ENCODE measurements at places on chromosomes 13 and 19. TPM values are rescaled to one million over a fixed set of nuclear protein-coding genes. Genes with fewer than 3 reads are reported as not detected.

DNA sequence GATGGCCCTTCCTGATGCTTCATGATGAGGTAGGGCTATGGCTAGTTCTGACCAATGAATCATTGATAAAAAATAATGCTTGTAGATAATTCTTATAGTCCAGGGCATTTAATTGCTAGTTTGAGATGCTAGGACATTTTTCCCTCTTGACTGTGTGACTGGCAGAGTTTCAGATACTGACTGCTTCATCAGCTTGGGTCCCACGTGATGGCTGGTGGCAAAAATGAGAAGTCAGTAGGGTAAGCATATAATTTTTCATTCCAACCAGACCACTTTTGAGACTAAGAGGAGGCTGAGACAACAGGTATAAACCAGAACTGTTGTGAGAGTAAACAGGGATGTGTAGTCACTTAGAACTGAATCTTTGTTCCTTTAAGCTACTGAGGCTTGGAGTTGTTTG is 183.3 kb downstream of the HS6ST3 start:
- H3K4me1 ChIP-seq = no peaks in the 10 kb centered on the region
- H3K27me3 ChIP-seq = no peaks in the 10 kb centered on the region
- no peak overlapping the region for H3K27ac ChIP-seq
- no peak for DNase-seq

GRCh38 chr19:17766543-17767131 is 15.4 kb downstream of the FCHO1 start:
- H3K27ac ChIP-seq = no peak overlapping the region
- H3K4me1 ChIP-seq = peaks cover 5% of the 10 kb centered on the region
- no peak for DNase-seq
- peaks cover 73% of the 10 kb centered on the region for H3K36me3 ChIP-seq

GRCh38 chr13:79932556-79932955 is 408.4 kb downstream of the SPRY2 start:
- no peaks in the 10 kb centered on the region for H3K36me3 ChIP-seq
- no peak for DNase-seq
- no peaks in the 10 kb centered on the region for H3K27me3 ChIP-seq
- no peak overlapping the region for H3K27ac ChIP-seq
- H3K4me1 ChIP-seq = no peaks in the 10 kb centered on the region

The DDX39A gene
- 244 TPM for total RNA-seq

- H3K27ac ChIP-seq = no peak overlapping the region
- H3K27me3 ChIP-seq = no peaks in the 10 kb centered on the region
- H3K4me1 ChIP-seq = peaks cover 4% of the 10 kb centered on the region
Observed at GRCh38 chr19:49004964-49005614, 11.4 kb downstream of the RUVBL2 start.

DNA sequence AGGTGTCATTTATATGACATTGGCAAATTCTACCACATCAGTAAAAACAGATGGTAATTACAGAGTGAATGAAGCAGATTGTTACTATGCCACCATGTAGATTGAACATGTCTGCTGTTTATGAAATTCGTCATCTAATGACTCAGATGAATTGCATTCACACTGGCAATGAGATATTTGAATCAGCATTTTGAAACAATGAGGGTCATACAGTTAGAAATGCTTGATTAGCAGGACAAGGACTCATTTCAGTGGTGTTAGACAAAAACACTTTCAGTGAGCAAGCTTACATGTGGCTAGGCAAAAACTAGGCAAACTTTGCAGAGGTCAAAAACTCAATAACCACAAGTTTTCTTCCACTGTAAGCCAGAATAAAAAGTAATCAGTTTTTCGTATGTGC is 1165.0 kb downstream of the SLITRK1 start:
- H3K4me3 ChIP-seq = no peak overlapping the region
- no peak for DNase-seq
- no peak overlapping the region for H3K27ac ChIP-seq
- H3K4me1 ChIP-seq = no peaks in the 10 kb centered on the region
- no peaks in the 10 kb centered on the region for H3K36me3 ChIP-seq

DNA sequence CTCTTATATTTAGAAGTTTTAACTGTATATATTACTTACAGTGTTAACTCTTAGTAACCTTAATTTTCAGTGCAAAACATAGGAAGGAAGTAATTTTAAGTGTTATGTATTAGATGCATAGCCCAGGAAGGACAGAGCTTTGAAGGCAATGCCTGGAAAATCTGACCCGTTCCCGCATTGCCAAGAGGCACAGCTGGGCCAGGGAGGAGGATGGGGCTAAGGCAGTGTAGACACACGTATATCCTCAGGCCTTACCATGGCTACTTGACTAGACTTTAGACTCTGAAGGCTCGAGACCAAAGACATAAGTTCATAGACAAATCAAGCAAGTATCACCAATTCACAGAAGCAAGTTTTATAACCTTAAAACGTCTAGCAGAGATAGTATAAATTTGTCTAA is 1944.2 kb downstream of the OLFM4 start:
- no peaks in the 10 kb centered on the region for H3K27me3 ChIP-seq
- no peak overlapping the region for H3K4me3 ChIP-seq
- DNase-seq = no peak
- H3K27ac ChIP-seq = no peak overlapping the region
- no peaks in the 10 kb centered on the region for H3K36me3 ChIP-seq

DNA sequence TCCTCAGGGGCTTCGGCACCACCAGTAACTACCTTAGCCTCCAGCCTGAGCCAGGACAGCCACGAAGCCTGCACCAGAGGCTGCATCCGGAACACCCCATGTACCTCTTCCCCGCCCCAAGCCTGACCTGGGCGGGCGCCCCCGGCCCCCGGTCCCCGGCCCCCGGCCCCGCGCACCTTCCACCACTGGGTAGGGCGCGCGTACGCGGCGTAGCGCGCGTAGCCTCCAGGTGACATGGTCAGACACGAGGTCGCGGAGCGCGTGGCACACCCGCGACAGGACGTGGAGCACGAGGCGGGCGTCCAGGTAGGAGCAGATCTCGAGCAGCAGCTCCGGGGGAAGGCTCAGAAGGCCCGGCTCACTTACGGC is 450 bp downstream of the FBXW9 start:
- DNase-seq = peak; percentile 67
- peak overlapping the region; percentile 82 for H3K4me3 ChIP-seq
- no peaks in the 10 kb centered on the region for H3K27me3 ChIP-seq
- no peaks in the 10 kb centered on the region for H3K4me1 ChIP-seq
- peak overlapping the region; percentile 69 for H3K27ac ChIP-seq

- peaks cover 11% of the 10 kb centered on the region for H3K36me3 ChIP-seq
- no peaks in the 10 kb centered on the region for H3K4me1 ChIP-seq
- peak; percentile 11 for DNase-seq
- no peaks in the 10 kb centered on the region for H3K27me3 ChIP-seq
Observed at GRCh38 chr13:49112782-49113525, 107.2 kb upstream of the MLNR start.

The PLPP2 gene
- 4.4 TPM for total RNA-seq

The ZNF534 gene
- total RNA-seq = 0.29 TPM

DNA sequence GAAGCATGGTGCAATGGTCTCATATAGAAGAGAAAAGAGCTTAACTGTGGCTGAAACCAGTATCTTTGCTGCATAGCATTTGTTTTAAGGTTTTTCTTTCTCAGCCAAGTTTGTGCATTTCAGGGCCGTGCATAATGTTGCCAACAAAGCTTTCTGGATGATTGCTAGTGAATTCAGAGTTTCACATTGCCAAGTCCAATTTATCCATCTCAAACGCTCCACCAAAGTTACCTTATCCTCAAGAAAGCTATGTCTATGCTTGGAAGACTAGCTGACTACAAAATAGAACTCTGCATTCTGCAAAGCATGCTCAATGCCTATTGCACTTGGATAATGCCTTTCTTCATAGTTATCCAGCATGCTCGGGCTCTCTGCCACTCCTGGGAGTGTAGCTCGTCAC is 535.8 kb upstream of the SGCG start:
- no peak overlapping the region for H3K4me3 ChIP-seq
- no peaks in the 10 kb centered on the region for H3K27me3 ChIP-seq
- no peaks in the 10 kb centered on the region for H3K4me1 ChIP-seq
- H3K27ac ChIP-seq = no peak overlapping the region
- H3K36me3 ChIP-seq = no peaks in the 10 kb centered on the region

- no peaks in the 10 kb centered on the region for H3K27me3 ChIP-seq
- no peak overlapping the region for H3K4me3 ChIP-seq
- H3K4me1 ChIP-seq = no peaks in the 10 kb centered on the region
- H3K36me3 ChIP-seq = no peaks in the 10 kb centered on the region
- no peak for DNase-seq
- no peak overlapping the region for H3K27ac ChIP-seq
Observed at GRCh38 chr19:30482956-30483355, 110.8 kb downstream of the ZNF536 start.

GRCh38 chr19:18046059-18046718 is 38.2 kb downstream of the ARRDC2 start:
- H3K27me3 ChIP-seq = peaks cover 4% of the 10 kb centered on the region
- DNase-seq = peak; percentile 38
- H3K4me3 ChIP-seq = no peak overlapping the region
- no peak overlapping the region for H3K27ac ChIP-seq
- H3K4me1 ChIP-seq = peaks cover 11% of the 10 kb centered on the region
- no peaks in the 10 kb centered on the region for H3K36me3 ChIP-seq

- no peaks in the 10 kb centered on the region for H3K4me1 ChIP-seq
- no peaks in the 10 kb centered on the region for H3K27me3 ChIP-seq
- H3K4me3 ChIP-seq = no peak overlapping the region
- H3K27ac ChIP-seq = no peak overlapping the region
Observed at GRCh38 chr13:23749288-23749873, 139.8 kb downstream of the MIPEP start.

DNA sequence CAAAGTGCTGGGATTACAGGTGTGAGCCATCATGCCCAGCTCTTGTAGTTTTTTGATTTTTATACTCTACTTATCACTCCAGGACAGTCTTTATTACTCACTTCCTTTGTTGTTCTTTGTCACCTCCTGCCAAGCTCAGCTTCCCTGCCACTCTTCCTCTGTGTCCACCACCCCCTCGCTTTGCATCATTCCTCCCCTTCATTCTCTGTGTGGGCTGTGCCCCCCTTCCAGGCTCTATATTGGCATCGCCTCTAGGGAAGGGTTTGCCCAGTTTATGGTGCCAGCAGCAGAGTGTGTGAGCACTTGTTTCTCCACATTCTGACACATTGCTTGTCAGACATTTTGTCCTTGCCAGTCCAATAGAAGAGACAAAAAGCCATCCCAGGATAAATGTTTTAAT is 15.1 kb downstream of the ZNF302 start:
- H3K4me3 ChIP-seq = no peak overlapping the region
- H3K27me3 ChIP-seq = no peaks in the 10 kb centered on the region
- H3K4me1 ChIP-seq = no peaks in the 10 kb centered on the region
- no peaks in the 10 kb centered on the region for H3K36me3 ChIP-seq
- no peak overlapping the region for H3K27ac ChIP-seq
- DNase-seq = no peak

GRCh38 chr13:84543962-84544361 is 661.7 kb upstream of the SLITRK1 start:
- H3K27me3 ChIP-seq = no peaks in the 10 kb centered on the region
- no peaks in the 10 kb centered on the region for H3K4me1 ChIP-seq
- no peak overlapping the region for H3K4me3 ChIP-seq
- no peak overlapping the region for H3K27ac ChIP-seq
- DNase-seq = no peak
- H3K36me3 ChIP-seq = no peaks in the 10 kb centered on the region

GRCh38 chr13:29028868-29029267 is 208.7 kb downstream of the MTUS2 start:
- no peaks in the 10 kb centered on the region for H3K36me3 ChIP-seq
- H3K4me3 ChIP-seq = no peak overlapping the region
- no peak overlapping the region for H3K27ac ChIP-seq
- H3K4me1 ChIP-seq = no peaks in the 10 kb centered on the region
- no peaks in the 10 kb centered on the region for H3K27me3 ChIP-seq

GRCh38 chr19:10521461-10522171 is 4.4 kb upstream of the S1PR5 start:
- DNase-seq = no peak
- H3K36me3 ChIP-seq = no peaks in the 10 kb centered on the region
- no peak overlapping the region for H3K4me3 ChIP-seq
- peaks cover 32% of the 10 kb centered on the region for H3K4me1 ChIP-seq
- H3K27me3 ChIP-seq = no peaks in the 10 kb centered on the region

The CATSPERD gene
- not detected for total RNA-seq

- no peaks in the 10 kb centered on the region for H3K27me3 ChIP-seq
- no peak overlapping the region for H3K27ac ChIP-seq
- no peak for DNase-seq
- no peaks in the 10 kb centered on the region for H3K36me3 ChIP-seq
Observed at GRCh38 chr13:23810685-23811240, 78.4 kb downstream of the MIPEP start.

The CYP2F1 gene
- total RNA-seq = not detected
